Suppressor macrophage (primary cell): ENCODE measurements at places on chromosomes 5 and 9.
A peak's percentile ranks its signal among the peaks of the same experiment; 100 is the strongest.

DNA sequence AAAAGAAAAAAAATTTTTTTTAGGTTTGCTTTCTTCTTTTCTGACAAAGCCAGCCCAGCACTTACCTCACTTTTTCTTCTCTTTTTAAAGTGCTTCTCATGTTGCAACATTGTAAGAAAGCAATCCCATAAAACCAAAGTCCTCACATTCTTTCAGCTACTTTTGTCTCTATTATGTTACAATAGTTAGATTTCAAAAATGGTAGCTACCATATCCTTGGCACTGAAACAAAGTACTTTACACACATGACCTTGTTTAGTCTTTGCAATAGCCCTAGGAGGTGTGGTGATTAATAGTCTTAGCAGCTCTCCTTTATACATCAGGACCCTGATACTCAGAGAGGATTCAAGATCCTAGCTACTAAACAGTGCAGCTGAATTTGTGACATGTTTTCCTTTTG, 23.5 kb upstream of the CARTPT start:
- DNase-seq: no peak

DNA sequence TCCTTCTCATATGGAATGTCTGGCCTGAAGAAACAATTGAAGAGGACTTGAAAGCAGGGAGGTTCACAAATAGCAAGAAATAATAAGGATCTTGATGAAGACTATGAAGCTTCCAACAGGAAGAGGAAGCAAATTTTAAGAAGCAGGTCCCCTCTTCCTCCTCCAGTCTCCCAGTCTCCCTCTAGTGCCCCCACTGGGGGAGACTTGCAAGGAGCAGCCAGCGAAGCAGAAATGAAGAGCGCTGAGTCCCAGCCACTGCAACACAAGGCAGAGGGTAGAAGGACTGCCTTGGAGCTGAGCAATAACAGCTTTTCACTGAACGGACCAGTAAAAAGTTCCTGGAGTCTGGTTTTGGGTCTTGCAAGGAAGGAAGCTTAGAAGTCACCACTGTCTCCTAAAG, 32.6 kb upstream of the ACO1 start:
- DNase-seq: peak; percentile 24

GRCh38 chr5:174876-175465, 16.3 kb upstream of the LRRC14B start:
- no peak for DNase-seq

GRCh38 chr5:167918813-167919483, 372.5 kb upstream of the WWC1 start:
- DNase-seq: no peak

DNA sequence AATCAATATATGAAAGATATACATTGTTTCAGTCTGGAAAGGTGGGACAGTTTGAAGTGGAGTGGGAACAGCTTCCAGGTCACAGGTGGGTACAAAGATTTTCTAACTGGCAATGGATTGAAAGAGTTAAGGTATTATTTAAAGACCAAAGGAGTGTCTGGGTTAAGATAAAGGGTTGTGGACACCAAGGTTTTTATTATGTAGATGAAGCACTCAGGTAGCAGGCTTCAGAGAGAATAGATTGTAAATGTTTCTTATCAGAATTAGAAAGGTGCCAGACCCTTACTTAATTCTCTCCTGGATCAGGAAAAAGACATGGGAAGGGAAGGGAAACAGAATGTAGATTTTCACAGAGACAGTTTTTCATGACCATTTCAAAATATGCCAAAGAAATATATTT, 1174.8 kb downstream of the MAT2B start:
- no peak for DNase-seq

GRCh38 chr9:125493384-125493783, 213.6 kb downstream of the MAPKAP1 start:
- no peak for DNase-seq

DNA sequence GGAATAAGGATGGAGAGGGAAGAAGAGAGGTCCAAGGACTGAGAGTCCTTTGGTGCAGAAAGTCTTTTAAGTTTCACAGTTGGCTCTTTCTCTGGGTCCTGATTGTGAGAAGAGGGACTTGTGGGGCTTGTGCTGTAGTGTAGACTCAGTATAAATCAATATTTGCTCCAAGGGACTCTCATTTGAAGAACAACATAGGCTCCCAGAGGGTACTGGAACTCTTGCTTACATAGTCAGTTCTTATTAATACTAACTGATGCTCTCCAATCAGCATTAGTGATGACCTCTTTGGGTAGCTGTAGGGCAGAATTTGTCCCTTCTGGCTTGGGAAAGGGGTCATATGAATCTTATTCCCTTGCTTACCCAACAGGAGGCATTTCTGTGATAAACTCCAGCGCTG, 62.5 kb upstream of the CXCL14 start:
- DNase-seq: no peak

DNA sequence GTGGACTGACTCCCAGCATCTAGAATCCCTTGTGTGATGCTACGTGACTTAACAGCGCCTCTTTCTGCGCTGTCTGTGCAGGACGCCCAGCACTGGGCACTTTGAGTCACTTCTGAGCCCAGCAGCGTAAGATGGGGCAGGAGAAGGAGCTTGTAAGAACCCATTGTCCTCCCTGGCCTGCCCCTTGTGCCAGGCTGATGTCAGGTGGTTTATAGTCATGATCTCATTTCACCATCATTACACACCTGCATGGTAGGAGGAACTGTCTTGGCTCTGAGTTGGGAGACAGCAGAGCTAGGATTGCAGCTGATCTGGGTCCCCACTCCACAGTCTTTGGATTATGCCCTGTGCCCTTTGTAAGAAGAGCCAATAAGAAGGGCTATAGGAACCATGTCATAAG, 12.2 kb downstream of the ERGIC1 start:
- no peak for DNase-seq

DNA sequence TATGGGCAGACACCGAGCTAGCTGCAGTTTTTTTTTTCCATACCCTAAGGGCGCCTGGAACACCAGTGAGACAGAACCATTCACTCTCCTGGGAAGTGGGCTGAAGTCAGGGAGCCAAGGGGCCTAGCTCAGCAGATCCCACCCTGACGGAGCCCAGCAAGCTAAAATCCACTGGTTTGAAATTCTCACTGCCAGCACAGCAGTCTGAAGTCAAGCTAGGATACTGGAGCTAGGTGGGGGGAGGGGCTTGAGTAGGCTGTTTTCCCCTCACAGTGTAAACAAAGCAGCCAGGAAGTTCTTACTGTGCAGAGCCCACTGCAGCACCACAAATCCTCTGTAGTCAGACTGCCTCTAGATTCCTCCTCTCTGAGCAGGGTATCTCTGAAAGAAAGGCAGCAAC, 151.7 kb upstream of the HCN1 start:
- no peak for DNase-seq

DNA sequence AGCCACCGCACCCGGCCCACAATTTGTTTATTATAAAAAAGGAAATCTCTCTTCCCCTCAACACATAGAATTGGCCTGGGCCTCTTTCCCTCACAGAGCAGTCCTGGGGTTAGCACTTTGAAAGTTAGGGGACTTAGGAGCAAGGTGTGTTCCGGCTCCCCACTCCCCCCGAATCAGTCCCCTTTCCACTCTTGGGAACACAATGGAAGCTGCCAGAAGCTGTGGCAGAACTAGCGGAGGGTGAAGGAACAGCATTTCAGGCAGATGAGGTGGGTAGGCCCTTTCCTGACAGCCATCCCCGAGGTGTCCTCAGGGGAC, 16.4 kb upstream of the C5orf47 start:
- no peak for DNase-seq

DNA sequence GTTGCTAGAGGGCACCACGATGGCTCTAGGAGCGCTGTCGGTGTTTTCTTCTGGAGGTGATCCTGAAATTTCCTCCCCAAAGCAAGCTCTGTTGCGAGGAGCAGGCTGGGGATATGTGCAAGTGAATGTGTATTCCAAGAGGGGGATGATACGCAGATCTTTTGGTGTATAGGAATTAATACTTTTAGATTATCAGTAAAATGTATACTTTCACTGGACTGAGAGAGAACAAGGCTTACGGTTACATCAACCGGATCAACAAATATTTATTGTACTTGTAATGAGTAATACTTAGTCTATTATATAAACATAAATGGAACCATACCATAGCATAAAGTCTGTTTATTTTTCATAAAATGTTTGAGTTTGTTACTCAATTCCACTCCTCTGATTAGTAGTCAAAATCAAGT, 632 bp upstream of the PRKAA1 start:
- no peak for DNase-seq

DNA sequence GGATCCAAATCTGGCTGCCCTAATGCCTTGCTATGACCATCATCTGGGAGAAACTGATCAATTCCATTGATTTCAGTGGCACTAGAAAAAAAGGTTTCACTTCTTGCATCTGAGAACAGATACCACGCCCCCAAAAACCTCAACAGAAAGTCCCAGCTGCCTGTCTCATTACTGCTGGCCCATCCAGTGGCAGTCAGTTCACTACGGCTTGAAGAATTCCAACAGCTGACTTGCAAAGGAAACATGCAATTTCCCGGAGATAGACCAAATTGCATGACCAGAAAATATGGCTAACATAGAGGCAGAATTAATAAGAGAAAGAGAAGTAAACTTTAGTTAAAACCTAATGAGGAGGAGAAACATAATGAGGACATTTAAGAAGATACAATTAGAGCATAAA, 48.6 kb downstream of the UGCG start:
- DNase-seq: peak; percentile 77
